BJ (cell line): ENCODE measurements at places on chromosomes 4 and X. TPM values are rescaled to one million over a fixed set of nuclear protein-coding genes. Genes with fewer than 3 reads are reported as not detected.

Gene RASGEF1B
- not detected in 2 replicates for polyA plus RNA-seq

DNA sequence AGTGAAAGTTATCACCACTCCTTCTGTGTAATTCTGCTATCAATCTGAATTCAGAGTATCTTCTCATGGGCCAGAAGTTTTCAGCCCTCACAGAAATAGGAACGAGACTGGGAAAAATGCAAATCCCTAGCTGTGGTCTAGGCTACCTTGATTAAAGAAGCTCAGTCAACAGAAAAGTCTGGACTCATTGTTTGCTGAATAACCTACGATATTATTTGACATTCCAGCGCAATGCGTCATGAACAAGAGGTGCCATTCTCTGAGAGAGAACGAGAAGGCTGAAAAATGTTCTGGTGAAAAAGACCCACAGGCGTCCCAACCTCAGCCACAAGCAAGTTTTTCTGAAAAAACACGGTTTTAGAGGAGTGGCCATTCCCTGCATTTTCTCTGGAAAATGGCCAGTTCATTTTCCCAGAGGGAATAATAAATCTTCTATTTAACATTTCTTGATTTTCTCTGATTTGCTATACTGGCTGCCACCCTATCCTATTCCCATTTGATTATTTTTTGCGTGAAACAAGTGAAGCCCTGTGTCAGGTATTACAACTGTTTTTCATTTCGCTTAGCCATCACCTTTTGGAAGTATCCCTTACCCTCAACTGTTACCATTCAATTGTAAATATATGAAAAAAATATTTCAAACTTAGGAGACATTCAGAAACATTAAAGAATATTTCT lies 1117.6 kb upstream of the PRKX start:
- no peak for DNase-seq

DNA sequence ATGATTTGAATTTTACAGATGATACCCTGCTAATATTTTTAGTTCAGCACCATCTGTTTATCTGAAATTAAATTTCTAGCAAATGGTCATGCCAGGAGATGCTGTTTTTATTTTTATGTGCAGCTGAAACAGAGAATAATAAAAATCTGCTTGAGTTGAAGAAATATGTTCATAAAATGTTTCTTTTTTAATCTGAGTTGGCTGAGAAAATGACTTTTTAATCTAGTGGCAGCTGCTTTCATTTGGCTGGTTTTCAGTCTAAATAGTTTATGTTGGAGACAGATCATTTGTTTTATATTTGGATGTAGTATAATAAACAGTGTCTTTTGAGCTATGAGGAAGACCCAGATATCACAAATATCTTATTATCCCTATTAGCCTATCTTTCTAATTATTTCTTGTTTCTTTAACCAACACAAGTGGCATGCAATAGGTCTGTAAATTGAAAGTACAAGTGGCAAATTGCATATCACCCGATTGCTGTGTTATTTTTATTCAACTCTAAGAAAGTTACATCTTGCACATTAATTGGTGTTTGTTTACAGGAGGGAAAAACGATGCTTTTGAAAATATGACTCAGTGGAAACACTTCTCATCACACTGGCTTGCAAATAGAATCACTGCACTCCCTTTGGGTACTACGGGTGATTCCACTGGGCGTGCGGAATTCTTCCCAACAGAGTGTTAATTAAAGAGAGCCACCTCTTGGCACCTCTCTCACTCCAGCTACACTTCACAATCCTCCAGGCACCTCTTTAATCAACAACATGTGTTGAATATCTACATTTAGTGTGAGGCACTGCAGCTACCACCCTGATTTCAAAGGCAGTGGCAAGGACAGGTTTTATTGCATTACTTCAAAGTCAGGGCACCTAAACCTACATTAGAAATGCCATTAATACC lies 51.7 kb upstream of the AP1S2 start:
- no peak for DNase-seq

DNA sequence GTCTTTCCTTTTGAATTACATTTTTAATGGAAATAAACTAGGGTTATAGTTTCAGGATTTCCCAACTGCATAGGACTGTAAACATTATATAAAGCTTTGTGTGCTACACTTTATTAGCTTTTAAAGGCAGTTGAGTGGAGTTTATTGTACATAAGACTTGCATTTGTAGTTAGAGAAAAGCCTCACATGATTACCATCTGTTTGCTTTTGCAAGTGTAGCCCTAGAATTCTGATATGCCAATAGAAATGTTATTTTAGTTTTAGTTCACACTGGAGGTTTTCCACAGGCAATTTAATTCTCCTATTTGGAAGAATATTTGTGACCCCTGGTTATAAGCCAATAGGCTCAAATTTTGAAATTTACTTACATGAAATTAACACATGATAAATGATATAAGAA lies 41.3 kb upstream of the ANK2 start:
- DNase-seq, result no peak

GRCh38 chrX:69630147-69630546 lies 14.2 kb downstream of the EDA start:
- DNase-seq, result no peak
